ENCODE measurements at places on chromosomes 4 and X.

DNA sequence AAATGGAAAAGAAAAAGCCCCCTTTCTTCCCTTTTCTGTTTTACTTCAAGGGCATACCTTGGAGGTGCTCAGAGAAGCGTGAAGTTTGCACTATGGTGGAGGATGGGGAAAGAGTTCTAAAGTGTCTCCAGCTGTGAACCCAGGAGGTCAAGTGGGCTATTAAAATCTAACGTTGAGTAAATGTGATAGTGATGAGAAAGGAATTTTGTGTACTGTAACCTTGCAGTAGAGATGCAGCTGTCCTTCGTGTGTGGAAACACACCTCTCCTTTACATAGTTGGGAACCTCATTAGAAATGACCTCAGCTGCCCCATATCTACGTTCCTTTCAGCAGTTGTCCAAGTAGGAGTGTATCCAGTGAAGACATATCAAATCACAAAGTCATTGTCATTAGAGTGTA, 26.5 kb downstream of the ADH5 start:
- DNase-seq: peak; percentile 36

GRCh38 chrX:25503826-25504225, 488.1 kb upstream of the ARX start:
- DNase-seq: no peak

DNA sequence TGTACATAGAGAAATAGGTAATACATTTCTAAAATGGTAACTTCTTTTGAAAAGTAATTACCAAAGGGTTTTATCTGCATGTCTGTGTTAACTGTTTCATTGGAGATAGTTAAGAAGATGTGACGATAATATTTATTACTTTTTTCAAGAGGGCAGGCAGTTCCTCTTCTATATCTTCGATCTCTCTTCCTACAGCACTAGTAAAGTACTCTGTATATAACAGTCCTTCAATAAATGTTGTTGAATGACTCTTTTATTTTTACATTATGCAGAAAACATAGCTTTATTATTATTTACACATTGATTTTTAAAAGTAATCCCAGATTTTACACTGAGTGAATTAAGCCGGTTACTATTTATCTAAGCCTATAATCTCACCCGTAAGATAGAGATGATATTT, 51.8 kb downstream of the TMPRSS11E start:
- DNase-seq: no peak

DNA sequence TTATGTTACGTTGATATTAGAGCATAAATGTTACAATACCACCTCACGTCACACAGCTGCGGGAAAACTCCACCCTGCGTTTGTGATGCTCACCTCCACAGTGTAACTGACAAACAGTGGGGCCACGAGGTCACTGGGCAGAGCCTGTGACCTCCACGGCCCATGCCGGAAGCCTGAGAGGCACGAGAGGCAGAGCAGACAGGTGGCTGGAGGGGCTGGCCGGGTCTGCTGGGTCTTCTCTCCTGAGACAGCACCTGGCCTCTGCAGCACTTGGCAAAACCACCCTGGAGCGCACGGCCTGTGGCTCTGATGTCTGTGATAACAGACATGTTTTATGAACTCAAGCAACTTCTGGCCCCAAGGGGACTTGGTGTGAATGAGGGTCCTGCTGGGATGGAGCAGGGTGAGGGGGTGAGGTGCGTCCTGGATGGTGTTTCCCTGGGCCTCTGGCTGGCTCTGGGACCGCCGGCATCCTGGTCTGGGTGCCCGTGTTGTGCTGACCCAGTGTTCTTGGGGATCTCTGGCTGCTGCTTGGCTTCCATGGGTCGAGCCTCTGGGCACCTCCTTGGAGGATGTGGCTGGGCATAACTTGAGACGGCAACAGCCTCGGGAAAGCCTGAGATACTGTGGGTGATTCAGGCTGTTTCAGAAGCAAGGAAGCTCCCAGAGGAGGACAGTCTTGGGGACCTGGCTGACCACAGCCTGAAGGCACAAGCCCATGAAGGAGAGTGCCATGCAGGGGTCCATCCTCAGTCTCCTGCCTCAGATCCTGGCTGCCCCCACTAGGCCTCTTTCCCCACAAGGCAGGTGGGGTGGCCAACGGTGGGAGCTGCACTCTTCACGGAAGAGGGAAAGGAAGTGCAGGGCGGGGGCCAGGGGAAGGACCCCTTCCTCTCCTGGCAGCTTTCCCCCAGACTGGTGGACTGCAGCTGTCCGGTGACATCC, 19.7 kb downstream of the RNF212 start:
- no peak for DNase-seq

GRCh38 chrX:13404364-13404763, 84.5 kb upstream of the ATXN3L start:
- DNase-seq: no peak

DNA sequence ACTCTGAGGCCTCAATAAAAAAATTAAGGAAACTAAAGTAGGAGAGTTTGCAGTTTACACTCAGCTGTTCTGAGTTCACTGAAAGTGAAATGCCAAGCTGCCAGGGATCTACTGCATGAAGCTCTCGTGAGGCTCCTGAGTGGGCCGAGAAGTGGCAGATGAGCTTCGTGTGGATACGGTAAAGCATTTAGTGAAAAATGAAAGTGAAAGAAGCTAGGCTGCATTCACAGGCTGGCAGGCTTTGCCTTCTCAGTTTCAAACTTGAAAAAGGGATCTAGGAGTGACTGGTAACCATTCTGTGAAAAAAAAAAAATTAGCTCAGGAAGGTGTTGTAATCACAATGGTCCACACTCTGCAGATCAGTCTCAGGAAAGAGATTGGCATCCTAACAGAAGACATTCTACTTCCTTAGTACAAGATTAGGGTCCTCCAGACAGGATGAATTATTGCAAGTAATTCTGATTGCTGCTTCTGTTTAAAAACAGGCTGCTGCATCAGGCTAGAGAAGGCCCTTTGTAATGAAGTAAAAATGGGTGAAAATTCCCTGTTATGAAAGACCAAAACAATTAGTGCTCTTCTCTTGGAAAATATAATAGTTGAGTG, 679.9 kb downstream of the RPA4 start:
- DNase-seq: peak; percentile 70

- no peak for DNase-seq
Observed at GRCh38 chr4:44675366-44675765, 2.9 kb upstream of the GUF1 start.

- no peak for DNase-seq
Observed at GRCh38 chr4:153346031-153346430, 1.5 kb downstream of the MND1 start.

- DNase-seq: peak; percentile 52
Observed at GRCh38 chrX:110699109-110699508, 96.5 kb downstream of the CHRDL1 start.

DNA sequence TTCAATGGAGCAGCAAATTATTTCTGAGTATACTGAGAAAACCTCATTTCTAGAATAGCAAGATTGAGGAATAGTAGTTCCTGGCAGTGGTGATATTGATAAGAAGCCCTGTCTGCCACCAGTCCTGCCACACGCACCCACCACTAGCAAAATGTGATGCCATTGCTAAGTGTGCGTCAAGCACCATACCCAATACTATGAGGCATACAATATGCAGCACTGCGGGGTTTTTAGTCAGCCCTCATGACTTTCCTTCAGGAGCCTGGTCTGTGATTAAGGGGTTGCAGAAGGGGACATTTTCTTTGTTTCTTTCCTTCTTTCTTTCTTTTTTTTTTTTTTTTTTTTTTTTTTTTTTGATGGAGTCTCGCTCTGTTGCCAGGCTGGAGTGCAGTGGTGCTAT, 128.7 kb upstream of the USP38 start:
- no peak for DNase-seq

DNA sequence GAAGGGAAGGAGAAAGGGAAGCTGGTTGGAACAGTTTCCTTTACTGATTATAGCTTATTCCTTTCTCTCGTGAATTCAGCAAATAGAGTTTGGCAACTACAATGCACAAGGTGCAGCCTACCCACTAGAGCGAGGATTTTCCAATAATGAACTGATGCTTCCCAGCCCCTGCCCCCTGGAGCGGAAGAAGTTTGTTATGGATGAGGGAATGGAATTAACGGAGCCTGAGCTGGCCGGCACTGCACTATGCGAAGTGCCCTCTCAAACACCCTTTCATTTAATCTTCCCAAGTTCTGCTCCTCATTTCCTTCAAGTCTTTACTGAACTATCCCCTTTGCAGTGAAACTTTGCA, 42.5 kb upstream of the CBR4 start:
- DNase-seq: no peak

DNA sequence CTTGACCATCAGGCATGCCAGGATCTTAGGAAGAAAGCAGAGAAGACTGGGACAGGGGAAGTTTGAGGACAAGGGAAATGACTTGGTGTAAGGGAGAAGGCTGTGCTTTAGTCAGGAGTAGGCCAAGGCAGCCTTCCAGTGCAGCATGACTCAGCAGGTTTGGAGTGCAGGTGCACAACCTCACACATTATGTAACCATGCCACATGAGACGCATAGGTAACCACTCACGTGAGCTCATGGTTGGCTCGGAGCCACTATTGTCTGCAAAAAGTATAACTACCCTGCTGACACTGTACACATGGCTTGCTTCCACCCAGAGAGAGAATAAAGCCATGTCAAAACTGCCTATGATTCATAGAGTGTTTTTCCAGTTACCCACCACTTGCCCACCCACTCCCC, 715.9 kb downstream of the SMARCA1 start:
- no peak for DNase-seq

DNA sequence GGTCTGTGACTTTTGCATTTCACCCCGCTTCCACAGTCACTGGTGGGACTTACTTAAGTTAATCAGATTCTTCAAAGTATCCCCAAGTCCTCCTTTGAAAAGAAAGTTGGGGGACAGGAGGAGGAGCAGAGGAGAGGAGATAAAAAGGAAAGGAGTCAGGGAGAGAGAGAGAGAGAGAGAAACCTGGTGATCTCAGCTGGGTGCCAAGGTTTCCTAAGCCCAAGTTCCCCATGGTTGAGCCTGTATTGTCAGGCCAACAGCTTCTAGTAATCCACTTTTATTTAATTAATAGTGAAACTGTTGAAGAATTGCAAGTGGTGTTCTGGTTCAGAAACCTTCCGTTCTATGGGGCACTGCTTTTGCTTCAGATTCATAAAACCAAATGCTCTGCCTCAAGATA, 91.6 kb downstream of the AR start:
- DNase-seq: no peak

DNA sequence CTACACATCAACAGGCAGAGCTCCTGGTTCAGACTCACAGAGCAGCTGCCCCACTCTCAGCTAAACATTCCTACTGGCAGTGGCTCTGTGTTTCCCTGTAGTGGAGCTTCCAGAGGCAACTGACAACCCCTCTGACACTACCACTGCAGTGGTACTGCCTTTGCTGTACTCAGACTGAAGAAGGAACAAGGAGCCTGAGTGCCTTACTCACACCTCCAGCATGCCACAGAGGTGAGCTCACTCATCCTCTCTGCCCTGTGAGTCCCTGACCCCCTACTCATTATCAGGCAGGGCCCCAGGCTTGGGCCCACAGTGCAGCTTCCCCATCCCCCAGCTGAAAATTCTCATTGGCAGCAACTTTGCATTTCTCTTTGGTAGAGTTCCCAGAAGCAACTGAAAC, 240.5 kb upstream of the POF1B start:
- no peak for DNase-seq

- no peak for DNase-seq
Observed at GRCh38 chr4:150402871-150403272, 179.1 kb upstream of the MAB21L2 start.

GRCh38 chrX:106564986-106565385, 46.8 kb upstream of the RADX start:
- no peak for DNase-seq

GRCh38 chr4:6625256-6625655, 15.2 kb upstream of the MRFAP1 start:
- DNase-seq: no peak

DNA sequence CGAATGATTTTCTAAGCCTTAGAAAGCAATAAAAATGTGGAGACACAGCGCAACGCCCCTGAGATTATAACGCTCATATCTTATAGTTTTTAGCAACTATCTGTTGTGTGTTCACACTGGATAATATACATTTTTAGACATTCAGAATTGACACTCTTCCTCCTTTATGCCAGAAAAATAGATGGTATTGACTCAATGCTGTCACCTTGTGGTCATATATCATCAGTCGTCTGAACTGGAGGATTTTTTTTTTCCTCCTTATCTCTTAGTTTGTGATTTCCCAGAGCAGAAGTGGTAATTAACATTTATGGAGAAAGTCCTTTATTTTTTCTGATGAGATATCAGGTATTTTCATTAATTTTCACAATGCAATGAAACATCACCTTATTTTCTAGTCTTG, 759.6 kb downstream of the RAB28 start:
- DNase-seq: no peak

DNA sequence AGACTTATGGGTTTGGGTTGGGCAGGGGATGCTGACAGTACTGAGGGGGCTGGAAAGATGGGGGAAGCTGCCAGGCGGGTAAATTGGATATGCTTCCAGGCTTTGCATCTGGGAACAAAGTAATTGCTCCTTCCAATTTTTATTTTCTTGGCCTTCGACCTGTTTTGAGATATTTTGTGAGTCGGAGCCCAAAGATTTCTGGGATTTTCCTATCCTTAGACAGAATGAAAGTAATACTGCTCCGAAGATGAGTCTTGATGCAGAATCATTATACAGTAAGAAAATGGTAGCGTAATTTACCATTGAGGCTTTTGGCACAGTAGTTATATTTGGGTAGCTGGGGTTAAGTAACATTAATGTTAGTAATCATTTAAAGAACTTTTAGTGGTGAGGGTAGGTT, 1.4 kb downstream of the SMARCA5 start:
- peak; percentile 4 for DNase-seq

DNA sequence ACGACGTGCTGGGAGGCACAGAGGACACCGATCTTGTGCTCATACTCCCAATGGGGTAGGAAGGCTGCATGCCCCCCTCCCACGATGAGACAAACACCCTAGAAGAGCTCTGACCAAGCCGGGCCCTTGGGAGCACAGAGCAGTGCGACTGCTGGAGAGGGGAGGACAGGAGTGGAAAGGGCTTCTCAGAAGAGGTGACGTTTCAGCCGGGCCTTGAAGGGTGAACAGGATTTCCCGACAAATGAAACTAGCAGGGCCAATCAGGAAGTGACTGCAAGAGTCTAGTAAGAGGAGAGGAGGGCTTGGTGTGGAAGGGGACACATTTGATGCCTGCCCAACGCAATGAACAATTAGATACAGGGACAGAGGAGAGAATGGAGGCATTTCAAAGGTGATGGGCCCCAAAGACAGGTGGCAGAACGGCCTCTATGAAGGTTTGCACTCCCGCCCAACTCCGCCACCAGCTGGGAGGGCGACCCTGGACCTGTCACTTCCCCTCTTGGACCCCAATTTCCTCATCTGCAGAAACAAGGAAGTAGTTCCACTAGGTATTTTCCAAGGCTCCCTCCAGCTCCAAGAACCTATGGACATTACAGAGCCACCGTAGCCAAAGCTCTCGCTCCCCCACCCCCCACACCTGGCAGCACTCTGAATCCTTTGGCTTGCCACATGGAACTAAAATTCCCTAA, 3.9 kb downstream of the HCFC1 start:
- no peak for DNase-seq

DNA sequence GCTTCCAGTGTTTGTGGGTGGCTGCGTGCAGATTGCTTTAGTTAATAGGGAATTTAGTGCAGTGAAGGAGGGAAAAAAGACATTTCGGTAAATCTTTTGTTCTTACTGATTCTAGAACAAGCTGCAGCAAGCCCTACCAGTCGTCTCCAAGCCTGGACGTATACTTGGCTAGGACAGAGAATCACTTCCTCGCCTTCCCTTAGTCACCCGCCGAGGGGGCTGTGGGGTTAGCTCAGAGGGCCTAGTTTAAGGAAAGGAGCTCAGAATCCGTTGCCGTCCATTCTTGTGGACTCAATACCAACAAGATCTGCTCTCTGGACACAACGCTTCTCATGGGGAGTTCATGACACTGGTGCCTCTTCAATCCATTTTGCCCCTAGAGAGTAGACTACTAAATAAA, 36.3 kb upstream of the FAT1 start:
- no peak for DNase-seq

- DNase-seq: no peak
Observed at GRCh38 chrX:116246261-116246660, 75.7 kb downstream of the AGTR2 start.

All from EH (cell line).